CMK (cell line): ENCODE measurements at places on chromosomes 7 and 10.

GRCh38 chr7:79553811-79554555, 100.5 kb upstream of the MAGI2 start:
- no peak for DNase-seq

DNA sequence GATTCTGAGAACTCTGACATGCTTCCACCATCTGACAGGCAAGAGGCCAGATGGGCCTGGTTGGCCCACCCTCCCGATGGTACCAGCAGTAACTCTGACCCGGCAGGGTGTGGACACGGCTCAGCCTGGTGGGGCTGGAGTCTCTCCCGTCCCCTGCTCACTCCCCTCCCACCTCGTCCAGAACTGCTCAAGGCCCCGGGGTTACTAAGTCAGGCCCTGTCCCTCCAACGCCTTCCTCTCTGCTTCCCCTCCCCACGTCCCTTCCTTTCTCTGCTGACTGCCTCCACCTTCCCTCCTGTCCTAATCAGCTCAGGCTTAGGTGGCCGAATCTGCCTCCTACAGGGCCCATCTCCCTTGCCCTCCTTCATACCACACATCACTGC, 12.5 kb downstream of the CALML5 start:
- no peak for DNase-seq

- DNase-seq, result no peak
Measured at GRCh38 chr7:46153951-46154787, 233.1 kb upstream of the IGFBP3 start.

GRCh38 chr10:28293236-28294168, 9.4 kb downstream of the MPP7 start:
- DNase-seq, result no peak

GRCh38 chr7:70608229-70608628, 523.7 kb upstream of the GALNT17 start:
- no peak for DNase-seq

DNA sequence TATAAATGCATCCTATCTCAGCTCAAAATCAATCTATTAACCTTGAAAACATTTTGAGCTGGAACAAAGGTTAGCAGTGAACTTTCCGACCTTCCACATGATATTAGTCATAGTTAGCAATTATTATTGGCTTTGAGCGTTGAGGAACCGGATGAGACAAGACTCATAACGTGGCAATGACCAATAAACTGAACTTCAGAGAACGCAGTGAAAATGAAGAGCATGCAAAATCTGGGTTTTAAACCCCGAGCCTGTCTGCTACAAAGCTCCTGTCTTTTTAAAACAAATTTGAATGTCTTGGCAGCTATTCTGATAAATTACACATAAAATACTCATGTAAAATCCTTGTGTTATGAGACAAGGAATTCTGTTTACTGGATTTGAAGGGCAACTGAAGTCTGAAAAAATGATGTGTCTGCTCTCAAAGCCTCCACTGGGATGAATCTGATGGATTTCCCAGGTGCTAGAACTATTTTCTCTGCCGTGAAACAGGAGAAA, 74.7 kb upstream of the ITGB1 start:
- no peak for DNase-seq

- no peak for DNase-seq
Measured at GRCh38 chr7:5553298-5553877, 129.8 kb upstream of the TNRC18 start.

- DNase-seq, result no peak
Measured at GRCh38 chr7:44108768-44109750, 4.9 kb downstream of the AEBP1 start.

DNA sequence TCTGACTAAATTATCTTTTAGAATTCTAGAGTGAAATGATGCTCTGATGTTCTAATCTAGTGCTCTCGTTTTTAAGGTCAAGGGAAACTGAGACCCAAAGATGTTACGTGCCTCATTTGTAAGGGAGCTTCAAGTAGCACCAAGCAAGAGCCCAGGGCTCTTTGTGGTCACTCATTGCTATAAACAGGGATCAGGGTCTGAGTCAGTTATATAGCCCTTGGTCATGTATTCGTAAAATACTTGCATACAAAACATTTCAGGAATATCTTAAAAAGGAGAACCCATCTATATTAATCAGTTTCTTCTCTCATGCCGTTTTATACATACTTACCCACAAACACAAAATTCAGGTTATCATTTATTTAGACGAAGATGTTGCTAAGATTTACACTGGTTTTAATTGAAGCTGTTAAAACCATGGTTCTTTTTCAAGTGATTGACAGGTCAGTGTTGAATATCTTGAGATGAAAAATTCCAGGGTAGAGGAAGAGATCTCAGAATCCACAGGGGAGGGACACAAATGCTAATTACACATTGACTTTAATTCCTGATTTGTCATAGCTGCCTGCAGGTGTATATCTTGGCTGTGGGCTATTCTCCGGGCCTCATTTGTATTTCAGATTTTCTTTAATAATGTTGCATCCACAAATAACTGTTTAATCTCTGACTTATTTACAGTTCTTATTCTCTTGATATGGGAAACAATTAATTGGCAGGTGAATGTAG, 188.4 kb downstream of the SND1 start:
- no peak for DNase-seq

GRCh38 chr10:80579181-80579763, 41.6 kb downstream of the SH2D4B start:
- no peak for DNase-seq

DNA sequence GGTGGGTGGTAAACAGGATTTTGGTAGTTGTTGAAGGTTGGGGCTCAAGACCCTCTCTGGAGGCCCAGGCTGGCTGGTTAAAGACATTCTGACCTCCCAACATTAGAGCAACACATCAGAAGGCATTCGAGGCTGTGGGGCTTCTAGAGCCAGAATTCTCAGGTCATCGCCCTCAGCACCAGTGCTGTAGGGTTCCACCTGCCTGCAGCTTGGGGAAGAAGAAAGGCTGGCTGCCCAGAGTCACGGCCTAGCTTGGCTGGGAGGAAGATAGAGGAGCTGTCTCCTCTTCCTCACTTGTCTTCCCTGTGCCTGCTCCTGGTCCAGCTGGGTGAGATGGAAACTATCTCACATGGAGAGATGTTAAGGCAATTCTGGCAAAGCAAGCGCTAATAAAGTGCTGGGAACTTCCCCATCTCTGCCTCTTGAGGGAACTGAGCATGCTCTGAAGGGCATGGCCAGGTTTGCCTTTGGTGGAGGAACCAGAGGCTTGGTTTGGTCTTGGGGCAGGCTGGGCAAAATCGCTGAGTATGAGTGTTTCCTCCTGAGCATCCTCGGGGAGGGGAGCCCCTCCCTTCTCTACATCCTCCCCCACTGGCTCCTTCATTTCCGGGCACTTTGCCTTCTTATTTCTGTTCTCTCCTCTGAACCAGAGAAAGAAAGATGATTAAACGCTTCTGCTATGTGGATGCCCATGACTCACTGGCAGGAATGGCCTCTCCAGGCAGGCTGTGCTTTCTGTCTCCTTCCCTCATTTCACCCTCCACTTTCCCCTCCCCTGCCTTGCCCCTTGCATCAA, 509.0 kb upstream of the PODXL start:
- no peak for DNase-seq

- DNase-seq, result no peak
Measured at GRCh38 chr10:31031205-31031557, 484 bp downstream of the ZNF438 start.

GRCh38 chr10:103592186-103593021, 98.9 kb downstream of the NEURL1 start:
- DNase-seq, result peak; percentile 45

DNA sequence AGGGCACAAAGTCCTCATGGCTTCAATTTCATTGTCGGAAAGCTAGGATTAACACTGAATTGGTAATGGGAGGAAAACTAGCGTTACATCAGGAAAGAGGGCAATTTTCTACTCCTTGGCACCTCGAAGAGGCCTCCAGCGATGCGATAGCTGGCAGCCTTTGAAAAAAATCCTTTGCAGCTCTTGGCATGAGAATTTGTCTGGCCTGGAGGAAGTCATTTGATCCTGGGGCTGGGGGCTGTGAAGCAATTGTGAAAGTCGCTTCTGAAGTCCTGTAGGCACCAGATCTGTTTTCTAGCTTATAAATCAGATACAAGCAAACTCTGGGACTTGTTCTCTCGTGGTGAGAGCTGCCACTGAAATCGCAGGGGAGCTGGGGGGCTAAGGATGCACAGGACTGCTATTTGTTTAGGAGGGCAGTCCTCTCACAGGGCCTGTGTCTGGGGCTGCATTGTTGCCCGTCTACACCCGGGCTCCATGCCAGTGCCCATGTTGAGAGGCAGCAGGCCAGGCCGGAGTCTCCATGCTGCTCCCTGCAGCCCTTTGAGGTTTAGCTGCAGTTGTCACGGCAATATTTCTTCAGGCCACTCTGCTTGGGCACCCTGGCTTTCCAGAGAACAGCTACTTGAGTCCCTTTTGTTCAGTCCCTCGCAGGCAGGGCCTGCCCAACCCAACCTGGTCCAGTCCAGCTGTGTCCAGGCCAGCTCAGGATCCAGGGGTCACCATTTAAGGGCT, 206.8 kb upstream of the LYZL1 start:
- DNase-seq, result no peak

GRCh38 chr7:28753613-28754012, 204.5 kb downstream of the TRIL start:
- DNase-seq, result no peak

DNA sequence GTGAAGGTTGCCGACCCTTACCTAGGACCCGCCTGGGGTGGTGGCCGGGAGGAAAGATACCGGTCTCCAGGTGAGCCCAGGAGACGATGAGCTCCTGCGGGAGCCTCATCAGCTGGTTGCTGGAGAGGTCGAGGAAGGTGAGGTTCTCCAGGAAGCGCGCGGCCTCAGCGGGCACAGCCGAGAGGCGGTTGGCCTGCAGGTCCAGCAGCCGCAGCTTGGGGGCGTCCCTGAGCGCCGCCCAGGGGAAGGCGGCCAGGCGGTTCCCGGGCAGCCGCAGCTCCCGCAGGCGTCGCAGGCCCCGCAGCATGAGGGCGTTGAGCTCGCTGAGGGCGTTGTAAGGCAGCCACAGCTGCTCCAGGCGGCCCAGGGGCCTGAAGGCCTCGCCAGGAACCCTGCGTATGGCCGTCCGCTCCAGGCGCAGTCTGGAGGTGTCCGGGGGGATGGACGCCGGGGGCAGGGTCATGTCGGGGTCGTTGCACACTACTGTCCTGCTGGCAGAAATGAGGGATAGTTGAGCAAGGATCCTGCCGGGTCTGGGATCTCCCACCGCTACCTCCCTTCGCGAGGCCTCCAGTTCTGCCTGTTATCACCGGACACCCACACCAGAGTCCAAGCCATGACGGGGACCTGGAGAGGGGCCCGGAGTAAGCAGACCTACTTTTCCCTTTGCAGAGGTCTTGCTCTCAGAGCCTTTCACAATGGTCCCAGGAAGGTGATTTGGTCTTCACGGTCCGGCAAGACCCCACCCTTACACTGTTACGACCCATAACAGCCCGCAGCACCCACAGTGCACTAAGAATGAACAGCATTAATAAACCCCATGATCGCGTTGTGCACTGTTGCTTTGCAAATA, 3.9 kb downstream of the LRIT1 start:
- no peak for DNase-seq

DNA sequence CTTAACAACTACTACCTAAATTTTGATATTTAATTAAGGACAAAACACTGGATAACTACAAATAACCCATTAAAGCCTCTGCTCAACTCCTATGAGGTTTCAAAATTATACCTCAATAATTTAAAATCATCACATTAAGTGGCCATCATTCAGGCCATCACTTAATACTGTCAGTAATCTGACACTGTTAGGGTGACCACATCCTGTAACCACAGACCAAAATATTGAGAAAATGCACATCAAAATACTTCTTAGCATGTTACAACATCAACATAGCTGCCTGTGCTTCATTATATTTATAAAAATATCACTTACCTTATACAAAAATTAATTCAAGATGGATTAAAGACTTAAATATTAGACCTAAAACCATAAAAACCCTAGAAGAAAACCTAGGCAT, 23.3 kb downstream of the SEM1 start:
- no peak for DNase-seq

GRCh38 chr7:22192801-22193200, 164.2 kb downstream of the RAPGEF5 start:
- no peak for DNase-seq

- no peak for DNase-seq
Measured at GRCh38 chr7:86768394-86768793, 124.7 kb downstream of the GRM3 start.

DNA sequence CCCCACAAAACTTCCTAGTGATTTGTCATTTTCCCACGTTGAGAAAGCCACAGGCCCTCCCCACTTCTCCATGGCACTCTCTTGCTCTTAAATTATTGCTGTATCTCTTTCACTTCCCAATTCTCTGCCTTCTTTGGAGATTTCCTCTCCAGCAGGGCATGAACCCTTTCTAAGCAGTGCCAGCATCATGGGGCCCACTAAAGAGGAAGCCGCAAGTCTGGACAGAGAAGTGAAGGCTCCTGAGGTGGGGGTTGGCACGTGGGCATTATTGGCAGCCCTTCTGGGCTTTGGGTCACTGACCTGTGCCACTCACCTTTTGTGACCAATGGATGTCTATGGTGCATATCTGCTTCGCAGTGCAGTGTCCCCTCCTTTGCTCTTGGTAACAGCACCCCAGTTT, 97.7 kb upstream of the TCF7L2 start:
- DNase-seq, result no peak

GRCh38 chr7:3300221-3300650, 816 bp upstream of the SDK1 start:
- DNase-seq, result no peak

DNA sequence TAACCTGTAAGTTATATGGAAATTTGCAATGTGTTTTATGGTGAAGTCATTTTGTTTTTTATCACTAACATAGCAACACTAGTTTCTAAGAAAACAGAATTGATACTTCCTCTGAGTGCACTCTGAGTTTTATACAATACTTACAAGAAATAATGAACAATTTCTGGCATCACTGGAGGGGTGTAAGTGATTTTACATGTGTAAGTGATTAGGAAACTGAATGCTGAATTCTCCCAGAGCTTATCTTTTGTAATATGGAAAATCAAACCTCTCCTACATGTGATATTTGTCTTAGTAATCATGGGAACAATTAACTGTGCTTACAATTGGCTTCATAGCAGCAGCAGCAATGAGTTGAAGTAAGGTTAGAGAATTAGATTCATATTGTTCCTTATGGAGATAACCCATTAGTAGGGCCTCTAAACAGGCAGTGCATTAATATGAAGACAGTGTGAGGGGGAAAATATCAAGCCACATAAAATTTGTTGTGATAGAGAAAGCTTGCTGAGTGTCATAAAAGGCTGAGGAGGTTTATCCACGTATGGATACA, 37.4 kb downstream of the SEMA3C start:
- DNase-seq, result no peak

- no peak for DNase-seq
Measured at GRCh38 chr7:151736403-151736909, 140.5 kb downstream of the PRKAG2 start.
